Stimulated activated CD4-positive, alpha-beta T cell treated with anti-CD3 and anti-CD28 coated beads, Interleukin-12 subunit alpha, Interleukin-12 subunit beta, amount 100 ng/mL, for 48 hours (primary cell): ENCODE measurements at places on chromosomes 5 and 9.

- no peak for DNase-seq
Observed at GRCh38 chr9:16357828-16358227, 512.6 kb downstream of the BNC2 start.

GRCh38 chr5:127821896-127822295 lies 118.7 kb downstream of the CCDC192 start:
- no peak for DNase-seq

DNA sequence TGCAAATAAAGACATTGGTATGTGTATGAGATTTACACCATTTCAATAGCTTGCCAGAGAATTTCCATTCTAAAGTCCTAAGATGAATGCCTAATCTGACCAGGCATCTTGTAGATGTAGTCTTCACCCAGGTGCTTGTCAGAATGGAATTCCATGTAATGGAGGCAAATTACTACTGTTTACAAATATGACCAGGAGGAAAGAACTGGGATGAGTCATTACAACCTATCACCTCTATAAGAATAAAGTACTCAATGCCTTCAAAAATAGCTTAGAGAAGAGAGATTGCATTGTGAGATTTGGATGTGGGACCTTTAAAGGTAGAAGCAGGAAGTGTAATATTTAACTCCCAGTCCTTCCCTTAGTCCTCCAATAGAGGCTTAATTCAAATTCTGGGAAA lies 507.0 kb upstream of the PTGER4 start:
- no peak for DNase-seq

GRCh38 chr9:109115931-109116526 lies 3.7 kb downstream of the TMEM245 start:
- DNase-seq, result no peak

DNA sequence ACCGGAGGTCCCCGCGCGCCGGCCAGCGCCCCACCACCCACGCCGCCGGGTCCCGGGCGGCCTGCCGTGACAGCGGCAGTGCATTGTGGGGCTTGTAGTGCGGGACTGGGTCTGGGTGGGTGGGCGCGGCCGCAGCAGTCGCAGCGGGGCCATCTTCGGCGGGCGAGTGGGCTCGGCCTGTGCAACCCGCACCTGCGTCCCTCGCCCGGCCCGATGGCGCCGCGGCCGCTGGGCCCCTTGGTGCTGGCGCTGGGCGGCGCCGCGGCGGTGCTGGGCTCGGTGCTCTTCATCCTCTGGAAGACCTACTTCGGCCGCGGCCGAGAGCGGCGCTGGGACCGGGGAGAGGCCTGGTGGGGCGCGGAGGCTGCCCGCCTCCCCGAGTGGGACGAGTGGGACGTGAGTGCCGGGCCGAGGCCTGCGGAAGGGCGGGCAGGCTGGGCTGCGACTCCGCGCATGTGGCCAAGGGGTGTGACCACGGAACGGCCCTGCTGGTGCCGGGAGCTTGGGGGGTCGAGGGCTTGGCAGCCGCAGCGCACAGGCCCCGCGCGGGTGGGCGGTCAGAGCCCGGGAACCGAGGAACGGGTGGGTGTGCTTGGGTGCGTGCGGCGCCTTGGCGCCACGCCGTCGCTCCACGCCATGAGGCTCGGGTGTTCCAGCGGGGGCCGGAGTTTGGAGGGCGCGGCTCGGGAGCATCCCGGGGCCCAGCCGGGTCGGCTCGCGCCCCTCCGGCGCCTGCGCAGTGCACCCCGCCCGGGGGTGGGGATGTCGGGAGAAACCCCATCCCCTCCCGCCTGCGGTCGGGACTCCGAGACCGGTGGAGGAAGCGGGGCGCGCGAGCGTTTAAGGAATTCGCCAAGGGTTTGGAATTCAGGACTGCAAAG lies at the start of gene ARL10:
ARL10 (plus strand) TSS at position 137 of the 881 bp plus-strand sequence; CDS start at position 214, 77 bp downstream.
- no peak for DNase-seq

DNA sequence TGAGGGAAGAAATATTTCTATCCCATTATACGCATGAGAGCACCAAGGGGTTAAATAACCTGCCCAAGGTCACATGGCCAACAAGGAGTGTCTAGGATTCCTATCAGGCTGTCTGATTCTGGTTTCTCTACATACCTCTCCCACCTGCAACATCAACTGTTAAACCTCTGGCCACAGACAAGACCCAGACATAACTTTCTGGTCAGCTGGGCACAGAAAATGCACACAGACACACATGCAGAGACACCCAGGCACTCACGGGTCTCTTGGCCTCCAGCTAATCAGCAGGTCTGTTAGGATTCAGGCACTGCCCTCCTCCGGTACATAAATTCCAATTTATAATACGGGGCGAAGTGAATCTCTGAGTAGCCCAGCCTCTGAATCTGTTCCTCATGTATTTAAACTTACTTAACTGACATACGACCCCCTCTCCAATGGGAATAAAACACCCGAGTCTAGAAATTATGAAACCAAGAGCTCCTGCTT lies 1.5 kb downstream of the SEPTIN8 start:
- no peak for DNase-seq

DNA sequence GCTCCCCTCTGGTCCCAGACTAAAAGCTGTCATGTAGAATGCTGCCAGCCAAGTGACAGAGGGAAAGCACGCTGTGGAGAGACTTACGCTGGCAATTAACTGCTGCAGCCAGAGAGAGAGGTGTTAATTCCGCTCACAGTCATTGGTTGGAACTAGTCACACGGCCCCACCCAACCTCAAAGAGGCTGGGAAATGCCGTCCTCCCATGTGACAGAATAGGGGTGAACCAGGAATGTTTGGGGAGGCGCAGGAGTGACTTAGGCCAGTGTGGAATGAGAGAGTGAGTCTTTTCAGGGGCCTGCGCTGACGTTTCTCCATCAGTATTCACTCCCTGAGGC lies 87.6 kb downstream of the AMBP start:
- DNase-seq, result no peak

DNA sequence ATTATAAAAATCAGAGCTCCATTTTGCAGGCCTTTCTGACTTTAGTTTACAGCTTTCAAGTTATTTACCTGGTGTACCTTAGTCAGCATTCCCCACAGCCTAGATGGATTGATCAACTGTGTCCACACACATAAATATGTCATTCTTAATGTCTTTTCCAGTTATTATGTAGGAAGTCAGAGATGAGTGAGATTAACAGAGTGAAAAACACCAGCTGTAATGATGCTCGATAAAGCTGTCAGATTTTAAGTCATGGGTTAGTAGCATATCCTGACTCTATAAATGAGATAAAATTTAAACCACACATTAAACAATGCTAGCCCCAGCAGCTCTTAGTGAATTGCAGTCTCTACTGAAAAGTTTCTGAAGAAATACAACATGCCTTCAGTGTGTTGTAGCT lies 48.9 kb downstream of the NUDT12 start:
- no peak for DNase-seq

- no peak for DNase-seq
Observed at GRCh38 chr5:149599375-149599774, 18.1 kb downstream of the ARHGEF37 start.

DNA sequence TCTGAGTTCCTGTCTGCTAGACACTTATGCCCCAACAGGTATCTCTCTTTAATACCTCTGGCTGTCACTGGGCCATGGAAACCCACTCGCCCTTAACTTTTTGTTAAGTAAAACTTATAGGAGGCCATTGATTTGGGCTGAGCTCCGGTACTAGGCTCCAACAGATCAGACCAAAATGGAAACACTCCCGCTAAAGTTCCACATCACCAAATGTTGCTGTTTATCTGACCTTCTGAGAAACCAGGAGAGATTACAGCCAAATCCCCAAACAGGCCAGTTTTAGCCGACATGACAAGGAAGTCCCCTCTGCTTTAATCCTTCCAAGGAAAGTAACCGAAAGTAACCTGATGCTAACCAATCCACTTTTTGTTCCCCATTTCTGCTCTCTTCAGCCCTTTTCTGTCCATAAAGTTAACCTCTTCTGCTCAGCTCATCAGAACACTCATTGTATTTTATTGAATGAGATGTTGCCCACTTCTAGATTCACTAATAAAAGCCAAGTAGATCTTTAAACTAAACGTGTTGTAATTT lies 115.2 kb upstream of the LHFPL2 start:
- no peak for DNase-seq

- no peak for DNase-seq
Observed at GRCh38 chr9:5893591-5894236, 3.0 kb downstream of the MLANA start.

GRCh38 chr5:167849874-167850273 lies 441.6 kb upstream of the WWC1 start:
- DNase-seq, result no peak

DNA sequence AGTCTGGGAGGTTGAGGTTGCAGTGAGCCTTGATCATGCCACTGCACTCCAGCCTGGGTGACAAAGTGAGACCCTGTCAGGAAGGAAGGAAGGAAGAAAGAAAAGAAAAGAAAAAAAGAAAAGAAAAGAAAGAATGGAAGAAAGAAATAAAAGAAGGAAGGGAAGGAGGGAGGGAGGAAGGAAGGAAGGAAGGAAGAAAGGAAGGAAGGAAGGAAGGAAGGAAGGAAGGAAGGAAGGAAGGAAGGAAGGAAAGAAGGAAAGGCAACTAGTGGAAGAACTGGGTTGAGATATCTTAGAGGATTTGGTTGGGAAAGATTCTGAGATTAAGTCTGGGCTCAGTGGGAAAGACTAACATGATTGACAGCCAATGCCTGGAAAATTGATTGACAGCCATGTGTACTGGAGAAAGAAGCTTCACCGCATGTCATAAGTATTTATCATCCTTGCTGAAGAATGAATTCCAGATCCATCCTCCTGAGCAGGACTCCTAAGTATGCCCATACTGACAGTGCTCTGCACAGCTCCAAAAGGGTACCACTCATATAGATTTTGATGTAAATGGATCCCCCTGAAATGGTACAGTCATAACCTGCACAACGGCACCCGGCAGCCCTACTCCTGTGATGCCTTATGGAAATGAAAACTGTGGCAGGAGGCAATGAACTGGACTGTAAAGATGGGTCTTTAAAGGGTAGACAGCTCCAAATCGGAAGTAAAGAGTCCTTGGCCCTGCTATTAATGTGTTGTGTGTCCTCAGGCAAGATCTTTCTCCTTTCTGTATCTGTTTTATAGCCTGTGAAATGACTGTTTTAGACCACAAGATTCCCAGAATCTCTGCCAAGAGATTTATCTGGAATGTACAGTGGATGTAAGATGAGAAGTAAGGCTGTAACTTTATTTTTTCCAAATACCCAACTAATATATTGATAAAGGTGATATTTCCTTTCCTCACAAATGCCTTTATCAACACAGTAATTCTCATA lies 16.9 kb upstream of the ADRA1B start:
- no peak for DNase-seq

DNA sequence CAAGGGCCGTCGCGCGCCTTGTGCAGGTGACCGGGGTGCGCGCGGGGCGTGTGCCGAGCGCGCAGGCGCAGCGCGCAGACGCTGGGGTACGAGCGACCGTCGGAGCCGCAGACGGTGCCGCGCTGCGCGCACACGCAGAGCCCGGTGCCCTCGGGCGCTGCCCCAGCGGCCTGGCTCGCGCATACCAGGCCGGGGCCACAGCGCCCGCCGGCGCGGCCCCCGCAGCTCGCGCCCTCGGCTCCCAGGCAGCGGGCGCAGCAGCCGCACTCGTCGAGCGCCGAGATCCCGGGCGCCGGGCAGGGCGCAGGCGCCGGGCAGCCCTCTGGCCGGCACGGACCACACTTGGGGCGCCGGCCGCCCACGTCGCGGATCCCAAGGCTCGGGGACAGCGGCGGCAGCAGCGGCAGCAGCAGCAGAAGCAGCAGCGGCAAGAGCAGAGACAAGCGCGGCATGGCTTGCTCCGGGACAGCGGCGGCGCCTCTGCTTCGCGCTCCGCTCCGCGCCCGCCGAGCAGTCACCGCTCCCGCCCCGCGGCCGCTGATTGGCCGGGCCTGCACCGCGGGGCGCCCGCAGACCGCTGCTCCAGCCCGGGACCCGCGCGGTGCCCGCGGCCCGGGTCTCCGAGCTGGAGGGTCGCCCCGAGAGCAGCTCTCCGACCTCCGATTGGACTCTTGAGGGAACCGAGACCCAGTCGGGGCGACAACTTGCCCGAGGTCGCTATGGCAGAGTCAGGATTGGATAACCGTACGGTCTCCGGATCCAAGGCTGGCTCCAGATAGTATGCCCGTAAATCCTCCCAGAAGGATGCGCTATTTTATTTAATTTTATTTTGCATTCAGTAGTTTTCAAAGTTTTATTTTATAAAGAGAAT lies at the start of gene IGFBPL1:
IGFBPL1 (minus strand) TSS at position 482 of the 871 bp plus-strand sequence; CDS start at position 452, 30 bp downstream.
- no peak for DNase-seq

- DNase-seq, result no peak
Observed at GRCh38 chr9:137025517-137025966, 2.5 kb downstream of the ABCA2 start.

DNA sequence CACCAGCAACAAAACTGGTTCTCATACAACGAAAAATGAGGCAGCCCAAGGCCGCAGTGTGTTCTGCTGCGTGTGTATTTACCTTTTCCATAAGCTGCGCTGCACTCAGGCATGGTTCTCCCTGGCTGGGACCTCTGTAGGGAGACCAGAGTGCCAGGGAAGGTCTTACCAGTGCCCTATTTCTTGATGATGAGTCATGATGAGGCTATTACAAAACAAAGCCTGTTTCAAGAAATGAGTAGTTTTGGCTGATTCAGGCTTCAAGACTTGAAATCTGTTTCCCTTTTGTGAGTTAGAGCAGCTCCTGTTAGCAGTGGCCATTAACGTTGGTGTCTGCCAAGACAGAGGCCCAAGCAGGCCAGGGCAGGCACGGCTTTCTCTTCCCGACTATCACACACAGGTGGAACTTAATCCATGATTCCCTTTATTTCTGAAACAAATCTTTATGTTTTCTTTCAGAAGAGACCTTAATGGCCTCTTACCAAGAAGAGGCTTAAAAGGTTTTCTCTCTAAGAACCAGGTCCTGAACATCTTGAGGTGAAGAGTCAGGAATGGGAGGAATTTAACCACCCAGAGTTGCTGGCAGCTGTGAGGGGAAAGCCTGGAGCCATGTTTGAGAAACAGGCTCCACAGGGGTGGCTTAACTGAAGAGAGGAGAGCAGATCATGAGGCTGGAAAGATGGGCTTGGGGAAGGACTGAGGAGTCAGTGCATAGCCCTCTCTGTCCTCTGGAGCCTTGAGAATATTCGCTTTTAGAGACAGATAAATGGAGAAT lies 41.4 kb upstream of the TIFAB start:
- no peak for DNase-seq

DNA sequence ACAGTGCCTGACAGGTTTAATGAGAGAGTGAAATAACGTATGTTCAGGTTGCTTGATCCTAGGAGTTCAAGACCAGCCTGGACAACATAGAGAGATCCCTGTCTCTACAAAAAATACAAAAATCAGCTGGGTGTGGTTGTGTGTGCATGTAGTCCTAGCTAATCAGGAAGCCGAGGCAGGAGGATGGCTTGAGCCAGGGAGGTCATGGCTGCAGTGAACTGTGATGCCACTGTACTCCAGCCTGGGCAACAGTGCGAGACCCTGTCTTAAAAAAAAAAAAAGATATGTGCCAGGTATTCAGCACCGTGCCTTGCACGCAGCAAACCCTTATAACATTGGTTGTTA lies 38.8 kb upstream of the SPRY4 start:
- DNase-seq, result no peak

- no peak for DNase-seq
Observed at GRCh38 chr5:38925154-38925925, 79.5 kb downstream of the OSMR start.
